ENCODE measurements at places on chromosomes 13 and 19.

- DNase-seq = no peak
These were observed 15.0 kb downstream of the LRRC4B start for GRCh38 chr19:50553134-50553703.

DNA sequence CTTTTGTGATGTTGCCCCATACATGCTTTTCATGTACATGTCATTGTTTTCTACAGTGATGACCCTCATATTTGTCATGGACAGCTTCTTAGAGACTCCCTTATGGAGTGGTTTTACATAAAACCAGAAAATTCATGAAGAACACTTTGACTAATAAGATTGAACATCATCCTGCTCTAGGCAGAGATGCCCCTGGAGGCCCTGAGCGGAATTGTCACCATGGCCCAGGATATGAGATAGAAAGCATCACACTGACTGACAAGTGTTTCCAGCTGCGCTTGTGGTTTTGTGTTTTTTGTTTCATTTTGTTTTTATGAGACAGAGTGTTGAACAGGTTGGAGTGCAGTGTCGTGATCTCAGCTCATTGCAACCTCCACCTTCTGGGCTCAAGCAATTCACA, 22.2 kb downstream of the ZNF701 start:
- no peak for DNase-seq

DNA sequence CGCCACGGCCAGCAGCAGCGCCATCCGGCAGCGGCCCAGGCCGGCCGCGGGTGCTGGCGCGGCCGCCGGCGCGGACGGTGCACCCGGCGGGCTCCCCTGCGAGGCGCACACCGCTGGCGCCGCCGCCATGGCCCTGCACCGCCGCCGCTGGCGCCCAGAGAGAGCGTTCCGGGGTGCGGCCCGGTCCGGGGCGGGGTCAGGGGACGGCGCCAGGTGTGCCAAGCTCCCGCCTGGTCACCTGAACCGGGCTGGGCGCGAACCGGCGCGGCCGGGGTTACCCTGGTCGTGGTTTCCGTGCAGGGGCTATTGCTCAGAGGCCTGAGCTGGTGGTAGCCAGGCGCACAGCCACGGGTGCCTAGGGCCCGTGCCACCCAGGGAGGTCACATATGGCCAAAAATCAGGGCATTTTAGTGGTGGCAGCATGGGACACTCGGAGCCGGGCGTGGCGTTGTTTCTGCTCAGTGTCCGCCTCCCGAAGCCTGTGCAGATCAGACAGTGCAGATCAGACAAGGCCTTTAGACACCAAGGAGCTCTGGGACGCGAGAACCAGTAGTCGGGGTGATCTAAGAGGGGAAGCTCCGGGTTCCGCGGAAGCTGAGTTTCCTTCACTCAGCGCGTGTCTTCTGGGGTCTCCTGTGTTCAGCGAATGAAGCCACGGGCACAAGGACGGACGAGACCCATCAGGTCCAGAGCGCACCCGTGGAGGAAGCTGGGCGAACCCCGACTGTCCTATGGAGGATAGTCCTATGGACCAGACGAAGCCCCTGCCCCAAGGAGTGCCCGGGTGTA, at the start of gene TMEM238:
TMEM238 (minus strand) TSS at position 162 of the 789 bp plus-strand sequence; CDS start at position 129, 33 bp downstream.
- DNase-seq = no peak

DNA sequence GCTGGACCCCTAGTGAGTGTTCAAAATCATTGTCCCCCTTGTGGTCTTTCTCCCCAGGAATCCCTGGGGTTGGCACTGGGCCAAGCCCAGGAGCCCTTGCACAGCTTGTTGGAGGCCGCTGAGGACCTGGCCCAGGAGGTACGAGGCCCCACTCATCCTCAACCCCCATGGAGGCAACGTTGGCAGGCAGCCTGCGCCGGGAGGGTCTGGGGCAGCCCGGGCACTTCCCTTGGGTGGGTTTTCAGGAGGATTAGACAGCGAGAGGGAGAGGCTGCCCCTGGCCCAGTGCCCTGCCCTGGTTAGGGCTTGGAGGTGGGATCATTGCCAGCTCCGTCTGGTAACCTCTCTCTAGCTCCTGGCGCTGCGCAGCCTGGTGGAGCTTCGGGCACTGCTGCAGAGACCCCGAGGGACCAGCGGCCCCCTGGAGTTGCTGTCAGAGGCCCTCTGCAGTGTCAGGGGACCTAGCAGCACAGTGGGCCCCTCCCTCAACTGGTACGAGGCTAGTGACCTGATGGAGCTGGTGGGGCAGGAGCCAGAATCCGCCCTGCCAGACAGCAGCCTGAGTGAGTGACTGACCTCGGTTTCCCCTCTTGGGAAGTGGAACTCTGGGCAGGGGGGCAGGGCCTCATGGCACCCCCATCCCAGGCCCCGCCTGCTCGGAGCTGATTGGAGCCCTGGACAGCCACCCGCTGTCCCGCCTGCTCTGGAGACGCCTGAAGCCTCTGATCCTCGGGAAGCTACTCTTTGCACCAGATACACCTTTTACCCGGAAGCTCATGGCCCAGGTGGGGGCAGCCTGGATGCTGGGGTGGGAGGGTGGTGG, 3.0 kb downstream of the ABCA7 start:
- no peak for DNase-seq

DNA sequence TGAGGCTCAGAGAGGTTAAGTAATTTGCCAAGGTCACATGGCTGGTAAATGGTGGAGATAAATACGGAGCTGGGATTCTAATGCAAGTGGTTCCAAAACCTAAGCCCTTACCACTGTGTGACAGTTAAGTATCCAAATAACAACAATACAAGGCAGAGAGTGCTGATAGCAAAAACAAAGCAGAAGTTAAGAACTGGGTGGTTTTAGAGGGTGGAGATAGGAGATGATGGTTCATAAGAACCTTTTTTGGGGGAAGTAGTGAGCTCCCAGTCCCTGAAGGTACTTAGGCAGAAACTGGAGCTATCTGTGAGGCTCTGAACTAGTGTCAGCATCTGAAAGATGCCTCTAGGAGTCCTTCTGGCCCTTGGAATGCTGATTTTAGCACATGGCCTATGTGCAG, 56.2 kb upstream of the UBE2L5 start:
- no peak for DNase-seq

- no peak for DNase-seq
These were observed 1296.5 kb upstream of the SPRY2 start for GRCh38 chr13:81637457-81637856.

- DNase-seq = no peak
These were observed 8.4 kb downstream of the EGLN2 start for GRCh38 chr19:40807147-40808020.

DNA sequence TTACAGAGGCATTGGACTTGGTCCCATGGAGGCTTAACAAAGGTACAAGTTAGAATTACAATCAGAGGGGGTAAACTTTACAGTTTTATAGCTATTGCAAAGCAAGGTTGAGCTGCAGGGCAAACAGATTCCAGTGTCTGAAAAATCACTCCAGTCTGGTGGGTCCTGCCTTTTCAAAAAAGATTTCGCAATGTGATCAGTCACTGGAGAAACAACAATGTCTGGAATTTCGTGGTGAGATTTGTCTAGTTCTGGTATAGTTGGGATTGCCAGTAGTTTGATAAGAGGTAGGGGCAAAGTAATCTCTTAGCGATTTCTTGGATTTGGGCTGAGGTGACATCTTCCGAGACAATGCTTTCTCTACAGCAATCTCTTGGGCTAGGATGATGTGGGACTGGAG, 1198.2 kb upstream of the PCDH9 start:
- DNase-seq = no peak

DNA sequence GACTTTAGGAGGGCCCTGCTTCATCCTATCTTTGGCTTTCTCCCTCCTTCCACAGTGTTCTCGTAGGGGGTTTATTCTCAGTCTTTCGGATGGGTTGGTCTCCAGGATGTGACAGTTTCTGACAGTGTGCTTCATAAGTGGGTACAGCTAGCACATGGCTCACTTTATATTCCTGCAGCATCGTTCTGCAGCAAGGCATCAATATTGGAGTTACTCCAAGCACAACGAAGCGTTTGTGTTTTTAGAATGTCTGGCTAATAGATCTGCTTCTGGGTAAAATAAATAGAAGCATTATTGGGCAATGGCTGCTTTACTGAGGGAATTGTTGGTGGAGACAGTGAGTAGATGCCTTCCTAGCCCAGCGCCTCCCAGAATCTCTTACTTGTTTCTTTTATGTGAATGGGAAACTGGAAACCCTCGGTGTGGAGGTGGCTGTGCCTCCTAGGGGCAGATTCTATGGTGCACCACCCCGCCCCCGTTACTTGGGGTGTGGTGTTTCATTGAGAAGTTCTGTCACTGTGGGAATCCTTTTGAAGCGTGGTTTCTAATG, 2.0 kb downstream of the FARP1 start:
- DNase-seq = peak; percentile 40

GRCh38 chr19:44705502-44706010, 6.6 kb downstream of the CEACAM16 start:
- no peak for DNase-seq
